ENCODE measurements at places on chromosomes 13 and 19.
A peak's percentile ranks its signal among the peaks of the same experiment; 100 is the strongest.

DNA sequence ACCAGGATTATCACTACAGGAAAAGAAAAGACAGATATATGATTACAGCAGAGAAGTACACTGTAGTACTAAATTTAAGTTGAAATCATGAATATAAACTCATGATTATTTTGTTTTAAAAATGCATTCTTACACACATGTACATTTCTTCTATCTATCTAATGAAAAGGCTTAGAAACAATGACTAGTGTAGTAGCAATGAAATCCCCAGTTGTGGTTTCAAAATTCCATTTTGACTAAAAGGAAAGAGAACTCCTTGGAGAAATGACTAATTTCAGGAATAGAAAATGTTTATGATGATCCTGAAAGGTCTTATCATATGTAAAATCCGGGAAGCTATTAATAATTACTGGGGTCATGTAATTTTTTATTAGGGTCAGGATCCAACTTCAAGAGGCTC is 195.0 kb upstream of the STARD13 start:
- DNase-seq, result no peak

DNA sequence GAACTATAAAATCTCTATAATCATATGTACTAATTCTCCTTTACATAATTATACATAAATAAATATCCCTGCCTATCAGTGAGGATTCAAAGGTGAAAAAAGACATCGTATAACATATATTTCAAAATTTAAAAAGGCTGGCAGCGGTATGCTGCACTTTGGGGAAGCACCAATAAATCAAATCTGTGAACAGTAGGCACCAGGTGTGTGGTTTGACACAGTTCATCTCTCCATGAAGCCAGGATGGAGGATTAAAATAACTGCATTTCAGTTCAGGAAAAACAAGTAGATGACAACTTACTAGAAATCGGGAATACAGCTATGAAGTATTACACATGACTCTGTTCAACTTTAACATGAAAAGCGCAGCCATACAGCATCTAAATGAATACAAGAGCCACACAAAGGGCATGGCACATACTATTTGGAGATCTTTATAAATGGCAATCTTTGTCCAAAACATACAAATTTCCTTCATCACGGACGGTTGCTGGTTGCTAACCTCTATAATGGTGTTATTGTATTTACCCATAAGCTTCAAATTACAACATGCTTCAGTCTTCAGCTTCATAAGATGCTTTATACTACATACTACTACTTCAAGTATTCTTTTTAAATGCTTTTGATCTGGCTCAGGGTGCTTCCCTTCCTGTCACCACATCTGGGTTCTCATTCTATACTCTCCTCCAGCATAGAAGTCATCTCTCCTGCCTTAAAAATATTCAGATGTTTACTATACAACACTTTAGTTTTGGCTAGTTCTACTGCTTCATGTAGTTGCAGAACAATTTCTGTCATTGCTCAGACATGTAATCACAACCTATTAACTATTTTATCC is 128.7 kb downstream of the KLF12 start:
- DNase-seq, result no peak

GRCh38 chr13:37383046-37383445 is 215.5 kb downstream of the POSTN start:
- DNase-seq, result no peak

- no peak for DNase-seq
These were observed 13.0 kb upstream of the BICRA start for GRCh38 chr19:47595944-47596343.

- no peak for DNase-seq
These were observed 107.4 kb upstream of the SLC7A1 start for GRCh38 chr13:29702912-29703351.

GRCh38 chr19:2648528-2648937 is 54.0 kb downstream of the GNG7 start:
- DNase-seq, result peak; percentile 59

GRCh38 chr19:18282021-18282787 is 782 bp upstream of the JUND start:
- DNase-seq, result no peak

- no peak for DNase-seq
These were observed 95.0 kb upstream of the KLF5 start for GRCh38 chr13:72963762-72964161.

DNA sequence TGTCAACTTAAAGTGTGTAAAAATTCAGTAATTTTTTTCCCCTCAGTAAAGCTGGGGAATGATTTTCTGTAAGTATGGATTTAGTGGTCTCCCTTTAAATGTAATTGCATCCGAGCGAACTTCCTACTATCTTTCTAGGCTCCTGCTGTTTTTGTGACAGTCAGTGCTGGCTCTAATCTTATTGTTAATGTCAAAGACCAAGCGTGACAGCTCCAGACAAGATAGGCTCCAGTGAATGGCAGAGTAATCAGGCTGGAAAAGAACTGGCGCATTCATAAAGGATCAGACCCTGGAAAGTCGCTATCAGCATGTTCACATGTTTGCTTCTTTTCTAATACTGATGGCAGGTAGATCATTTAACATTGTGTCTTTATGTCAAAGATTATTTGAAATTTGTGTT is 908.0 kb upstream of the ATXN8OS start:
- no peak for DNase-seq

- DNase-seq, result no peak
These were observed 2.0 kb downstream of the GJB2 start for GRCh38 chr13:20190481-20191310.

GRCh38 chr13:76717092-76717491 is 169.1 kb downstream of the KCTD12 start:
- DNase-seq, result no peak

DNA sequence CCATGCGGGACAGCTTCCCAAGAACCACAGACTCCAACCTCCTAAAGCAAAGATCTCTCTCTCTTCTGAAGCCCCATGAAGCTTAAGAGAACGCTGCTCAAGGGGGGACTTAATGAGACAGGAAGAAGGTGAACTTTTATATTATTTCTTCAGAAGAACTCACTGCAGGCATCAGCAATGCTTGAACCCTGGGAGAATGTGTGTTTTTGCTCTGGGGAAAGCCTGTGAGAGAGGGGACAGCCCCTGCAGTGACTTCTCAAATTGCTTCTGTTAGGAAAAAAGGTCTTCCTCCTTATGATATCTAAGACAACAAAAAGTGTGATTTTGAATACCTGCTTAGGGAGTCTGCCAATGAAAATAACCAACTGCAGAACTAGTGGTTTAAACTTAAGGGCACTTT is 23.0 kb downstream of the GJA3 start:
- no peak for DNase-seq

Data from activated CD8-positive, alpha-beta memory T cell treated with anti-CD3 and anti-CD28 coated beads for 1 hour (primary cell).